Caco-2 (cell line): ENCODE measurements at places on chromosomes 6 and 20.

DNA sequence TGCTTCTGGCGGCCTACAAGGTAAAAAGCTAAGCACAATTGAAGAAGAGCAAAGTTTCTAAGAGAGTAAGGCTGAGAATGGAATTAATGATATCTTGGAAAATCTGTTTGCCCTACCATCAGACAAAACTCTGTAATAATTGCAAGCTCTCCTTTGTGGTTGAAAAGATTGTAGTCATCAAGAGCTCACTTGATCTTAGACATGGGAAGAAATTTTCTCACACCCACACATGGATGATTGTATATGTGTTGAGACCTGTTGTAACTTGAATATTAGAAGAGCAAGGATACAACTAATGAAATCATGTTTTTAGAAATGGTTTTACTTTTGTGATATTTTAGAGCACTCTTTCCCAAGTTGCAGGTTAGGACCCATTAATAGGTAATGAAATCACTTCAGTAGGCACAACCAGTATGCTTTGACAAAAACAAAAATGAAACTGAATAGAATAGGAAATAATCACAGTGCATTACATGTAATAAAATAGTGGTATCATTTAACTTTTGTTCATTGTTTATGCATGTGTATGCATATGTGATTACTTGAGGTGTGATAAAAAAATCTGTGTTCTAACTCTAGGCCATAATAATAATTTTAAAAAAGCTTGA lies 14.0 kb downstream of the DCBLD1 start:
- H3K4me3 ChIP-seq = no peak overlapping the region
- H3K36me3 ChIP-seq = no peaks in the 10 kb centered on the region
- no peak overlapping the region for H3K27ac ChIP-seq
- H3K4me1 ChIP-seq = peaks cover 33% of the 10 kb centered on the region
- H3K27me3 ChIP-seq = no peaks in the 10 kb centered on the region

DNA sequence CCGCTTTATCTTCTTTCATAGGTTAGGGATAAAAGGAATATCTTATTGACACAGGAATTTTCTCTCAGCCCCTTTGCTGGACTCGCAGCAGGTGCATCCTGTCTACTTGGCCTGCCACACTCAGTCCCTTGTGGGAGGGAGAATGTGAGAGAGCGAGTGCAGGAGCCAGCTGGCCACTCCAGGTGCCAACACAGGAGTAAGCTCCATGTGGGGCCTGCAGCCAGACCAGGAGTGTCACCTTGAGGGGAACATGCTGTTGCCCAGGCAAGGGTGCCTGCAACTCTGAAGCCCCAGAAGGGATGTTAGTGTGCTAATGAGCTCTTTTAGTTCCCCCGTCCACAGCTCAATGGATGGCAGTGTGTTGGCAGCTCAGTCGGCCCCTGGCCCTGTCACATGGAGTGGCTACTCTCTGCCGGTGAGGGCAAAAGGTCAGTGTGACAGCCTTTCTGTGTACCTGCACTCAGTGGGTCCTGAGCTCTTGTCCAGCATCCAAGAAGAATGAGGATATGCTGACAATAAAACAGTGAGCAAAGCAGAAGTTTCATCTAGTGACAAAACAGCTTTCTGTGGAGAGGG lies 57.1 kb downstream of the CRYBG1 start:
- no peak overlapping the region for H3K27ac ChIP-seq
- no peaks in the 10 kb centered on the region for H3K4me1 ChIP-seq
- no peaks in the 10 kb centered on the region for H3K36me3 ChIP-seq
- H3K4me3 ChIP-seq = no peak overlapping the region
- no peaks in the 10 kb centered on the region for H3K27me3 ChIP-seq

DNA sequence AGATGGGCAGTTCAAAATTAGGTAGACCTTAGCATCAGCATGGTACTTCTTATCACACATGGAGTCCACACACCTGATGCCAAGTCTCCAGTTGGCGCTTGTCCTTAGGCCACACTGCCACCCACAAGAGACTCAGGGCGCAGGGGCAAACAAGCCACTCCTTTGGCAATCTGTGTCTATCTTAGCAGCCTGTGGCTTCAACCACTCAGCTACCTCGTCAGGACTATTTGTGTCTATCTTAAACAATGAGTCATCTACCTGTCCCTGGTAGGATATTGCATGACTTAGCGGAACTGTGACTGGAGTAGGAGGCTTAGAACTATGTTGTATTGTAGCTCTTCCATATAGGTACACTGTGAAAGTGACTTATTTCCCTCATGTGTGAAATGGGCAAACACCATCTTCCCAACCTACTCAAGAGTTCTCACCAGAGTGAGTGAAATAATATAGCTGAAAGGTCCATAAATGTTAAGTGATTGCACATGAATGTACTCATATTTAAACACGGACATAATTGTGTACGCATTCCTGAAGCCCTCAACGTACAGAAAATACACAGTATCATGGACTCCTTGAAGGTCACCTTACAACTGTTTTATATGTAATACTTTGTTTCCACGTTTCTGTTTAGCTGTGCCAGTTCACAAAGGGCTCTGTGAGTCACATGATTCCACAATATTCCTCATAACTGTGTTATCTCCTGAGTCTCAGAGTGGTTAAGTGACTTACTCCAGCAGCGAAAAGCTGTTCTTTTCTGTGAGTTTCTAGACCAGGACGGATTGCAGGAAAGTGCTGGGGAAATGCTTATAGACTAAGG lies 1.6 kb downstream of the TRIM27 start:
- peak overlapping the region; percentile 89 for H3K27ac ChIP-seq
- H3K27me3 ChIP-seq = no peaks in the 10 kb centered on the region
- peaks cover 11% of the 10 kb centered on the region for H3K36me3 ChIP-seq
- peak; percentile 42 for DNase-seq
- peak overlapping the region; percentile 96 for H3K4me3 ChIP-seq

DNA sequence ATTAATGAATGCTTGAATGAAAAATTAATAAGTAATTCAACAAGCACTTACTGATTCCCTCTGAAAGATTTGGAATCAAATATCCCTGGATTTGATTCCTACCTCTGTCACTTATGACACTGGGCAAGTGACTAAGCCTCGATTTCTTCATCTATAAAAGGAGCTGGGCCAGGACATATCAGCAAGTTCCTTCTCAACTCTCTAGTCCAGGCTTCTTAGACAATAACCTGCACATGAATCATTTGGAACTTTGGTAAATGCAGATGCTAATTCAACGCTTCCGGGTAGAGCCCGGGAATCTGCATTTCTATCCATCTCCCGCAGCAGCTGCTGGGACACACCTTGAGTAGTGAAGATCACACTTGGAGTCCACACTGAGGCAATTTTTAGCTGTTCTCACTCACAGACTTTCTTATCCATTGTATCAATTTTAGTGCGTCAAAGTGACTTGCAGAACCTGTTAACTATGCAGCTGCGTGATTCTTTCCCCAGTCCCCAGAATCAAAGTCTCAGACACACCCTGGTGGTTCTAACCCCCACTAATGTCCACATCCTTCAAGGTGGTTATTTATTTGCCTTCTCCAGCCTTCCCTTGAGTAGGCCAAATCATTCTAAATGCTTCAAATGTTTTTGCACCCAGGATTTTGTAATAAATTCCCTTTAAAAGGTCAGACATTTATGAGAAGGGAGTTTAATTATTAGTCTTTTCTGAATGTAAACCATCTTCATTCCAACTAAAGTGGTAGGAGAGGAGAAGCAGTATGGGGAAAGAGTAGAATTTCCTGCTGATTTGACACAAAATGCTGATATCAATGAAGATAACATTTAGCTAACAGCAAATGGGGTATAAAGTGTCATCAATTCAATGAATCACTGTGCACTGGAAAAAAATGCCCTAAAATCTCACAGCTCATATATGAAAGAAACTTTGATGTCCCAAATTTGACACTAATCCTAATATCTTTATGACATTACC lies 26.0 kb upstream of the CCND3 start:
- no peak for DNase-seq
- H3K36me3 ChIP-seq = no peaks in the 10 kb centered on the region
- peaks cover 16% of the 10 kb centered on the region for H3K4me1 ChIP-seq
- H3K27ac ChIP-seq = no peak overlapping the region

- no peak overlapping the region for H3K27ac ChIP-seq
- H3K4me3 ChIP-seq = no peak overlapping the region
- H3K27me3 ChIP-seq = no peaks in the 10 kb centered on the region; the same call in 1 of the 2 replicates
- no peaks in the 10 kb centered on the region for H3K4me1 ChIP-seq
These were observed 149.9 kb upstream of the UST start for GRCh38 chr6:148596891-148597455.

DNA sequence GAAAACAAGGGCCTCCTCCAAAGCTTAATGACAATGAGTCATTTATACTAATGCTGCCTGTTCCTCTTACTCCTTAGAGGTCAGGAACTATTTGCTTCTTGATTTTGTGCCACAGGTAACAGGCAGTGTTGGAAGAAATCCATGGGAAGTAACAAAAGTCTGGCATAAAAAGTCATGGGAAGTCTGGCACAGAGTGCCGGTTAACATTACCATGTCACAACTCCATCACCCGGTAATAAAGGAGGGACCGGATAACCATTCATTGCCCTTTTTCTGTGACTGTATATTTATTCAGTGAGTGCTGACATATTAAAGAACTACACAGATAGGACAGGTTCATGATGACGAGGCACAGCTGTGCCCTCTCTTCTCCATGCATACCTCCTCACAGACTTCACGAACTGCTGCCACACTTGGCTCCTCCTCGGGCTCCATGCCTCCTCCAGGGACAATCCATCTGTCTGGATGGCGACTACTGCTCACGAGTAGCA lies 50.9 kb downstream of the NUDT3 start:
- DNase-seq = no peak
- H3K4me1 ChIP-seq = no peaks in the 10 kb centered on the region
- no peak overlapping the region for H3K27ac ChIP-seq
- H3K36me3 ChIP-seq = peaks cover 1% of the 10 kb centered on the region
- H3K27me3 ChIP-seq = no peaks in the 10 kb centered on the region
- no peak overlapping the region for H3K4me3 ChIP-seq

GRCh38 chr20:51536116-51537069 lies 6.1 kb downstream of the NFATC2 start:
- H3K4me1 ChIP-seq = peaks cover 57% of the 10 kb centered on the region
- no peaks in the 10 kb centered on the region; the same call in 1 of the 2 replicates for H3K36me3 ChIP-seq
- no peak overlapping the region for H3K27ac ChIP-seq
